ENCODE measurements at places on chromosomes 13 and 19. TPM values are rescaled to one million over a fixed set of nuclear protein-coding genes. Genes with fewer than 3 reads are reported as not detected.

DNA sequence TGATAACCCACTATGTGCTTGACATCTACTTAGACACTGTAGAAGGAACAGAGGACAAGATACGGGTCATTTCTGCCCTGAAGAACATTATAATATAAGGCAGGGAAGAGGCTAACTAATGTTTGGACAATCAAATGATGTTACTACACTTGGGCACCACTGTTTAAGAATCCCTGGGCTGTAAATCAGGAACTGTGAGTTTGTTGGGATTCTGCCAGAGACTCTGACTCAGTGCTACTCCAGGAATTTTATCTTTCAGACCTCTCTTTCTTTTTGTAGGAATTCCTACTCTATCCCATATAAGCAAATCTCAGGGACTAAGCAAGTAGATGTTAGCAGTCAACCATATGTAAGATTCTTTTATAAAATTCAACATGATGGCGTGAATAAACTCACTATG lies 3.1 kb upstream of the ZNF471 start:
- no peak for DNase-seq

GRCh38 chr13:99439850-99440604 lies 61.2 kb upstream of the TM9SF2 start:
- no peak for DNase-seq

- no peak for DNase-seq
These were observed 177.3 kb upstream of the SLC10A2 start for GRCh38 chr13:103243495-103243894.

DNA sequence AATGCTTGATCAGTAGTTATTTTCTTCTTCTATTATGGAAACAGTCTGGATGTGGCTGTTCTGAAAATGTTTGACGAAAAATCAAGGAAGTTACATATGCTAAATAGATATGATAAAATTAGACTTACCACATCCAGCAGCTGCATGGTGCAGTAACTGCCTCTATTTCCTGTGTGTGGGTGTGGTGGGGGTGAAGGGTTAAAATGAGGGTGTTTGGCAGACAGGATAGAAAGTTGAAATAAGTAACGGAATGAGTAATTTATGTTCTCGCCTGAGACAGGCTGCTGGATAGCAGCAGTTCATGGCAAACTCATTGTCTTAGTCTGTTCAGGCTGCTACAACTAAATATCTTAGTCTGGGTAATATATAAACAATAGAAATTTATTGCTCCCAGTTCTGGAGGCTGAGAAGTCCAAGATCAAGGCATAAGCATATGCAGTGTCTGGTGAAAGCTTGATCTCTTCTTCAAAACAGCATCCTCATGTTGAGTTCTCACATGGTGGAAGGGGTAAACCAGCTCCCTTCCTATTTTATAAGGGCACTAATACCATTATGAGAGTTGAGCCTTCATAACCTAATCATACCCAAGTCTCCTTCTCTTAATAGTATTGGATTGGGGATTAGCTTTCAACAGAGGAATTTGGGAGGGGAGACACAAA lies 1248.9 kb downstream of the SLITRK5 start:
- no peak for DNase-seq

GRCh38 chr13:25249001-25249543 lies 38.2 kb downstream of the MTMR6 start:
- no peak for DNase-seq

DNA sequence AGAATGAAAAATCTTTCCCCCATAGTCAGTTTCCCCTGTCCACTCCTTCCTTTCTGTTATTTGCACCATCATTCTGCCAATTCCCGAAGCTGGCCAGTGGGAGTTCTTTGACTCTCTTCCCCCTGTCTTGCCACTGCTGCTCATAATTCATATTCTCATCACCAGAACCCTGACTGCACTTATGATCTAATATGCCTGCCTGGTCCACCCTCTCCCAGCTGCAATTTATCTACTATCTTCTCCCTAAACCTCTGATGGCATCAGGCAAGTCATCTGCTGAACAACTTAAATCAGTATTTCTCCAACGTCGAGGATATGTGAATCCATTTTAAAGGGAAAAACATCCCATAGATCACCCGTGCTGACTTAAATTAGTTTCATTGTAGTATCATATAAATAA lies 458.0 kb upstream of the GPC6 start:
- no peak for DNase-seq

DNA sequence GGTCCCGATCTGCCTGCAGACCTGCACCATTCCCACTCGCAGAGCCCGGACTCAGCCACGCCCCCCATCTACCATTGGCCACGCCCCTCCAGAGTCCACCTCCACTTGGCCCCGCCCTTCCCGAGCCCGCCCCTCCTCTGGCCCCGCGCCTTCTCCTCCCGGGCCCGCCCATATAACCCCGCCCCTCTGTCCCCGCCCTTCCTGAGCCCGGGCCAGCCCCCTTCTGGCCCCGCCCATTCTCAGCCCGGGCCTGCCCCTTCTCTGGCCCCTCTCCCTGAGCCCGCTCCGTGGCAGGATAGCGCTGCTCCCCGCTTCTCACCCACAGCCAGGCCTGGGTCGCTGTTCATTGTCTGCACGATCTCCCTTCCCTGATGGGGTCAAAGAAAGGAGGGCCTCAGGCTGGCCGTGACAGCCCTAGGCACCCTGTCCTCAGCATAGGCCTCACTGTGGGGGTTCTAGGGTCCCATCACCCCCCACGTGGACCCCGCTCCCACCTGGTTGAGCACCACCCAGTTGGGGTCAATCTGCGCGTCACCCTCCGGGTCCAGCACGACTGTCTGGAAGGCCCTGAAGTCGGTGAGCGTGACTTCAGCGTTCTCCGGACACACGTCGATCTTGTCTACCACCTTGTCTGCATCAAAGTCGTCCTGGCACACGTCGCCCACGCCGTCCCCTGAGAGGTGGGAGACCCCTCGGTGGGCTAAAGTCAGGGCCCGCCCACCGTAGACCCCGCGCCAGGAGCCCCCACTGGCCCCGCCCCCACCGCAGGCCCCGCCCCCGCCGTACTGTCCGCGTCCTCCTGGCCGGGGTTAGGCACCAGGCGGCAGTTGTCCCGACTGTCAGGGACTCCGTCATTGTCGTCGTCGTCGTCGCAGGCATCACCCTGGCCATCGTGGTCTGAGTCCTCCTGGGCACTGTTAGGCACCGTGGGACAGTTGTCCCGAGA lies 5.7 kb downstream of the COMP start:
- DNase-seq: peak; percentile 86

- DNase-seq: no peak
These were observed 18.9 kb upstream of the ENOX1 start for GRCh38 chr13:43805681-43806128.

- DNase-seq: no peak
These were observed 46.0 kb downstream of the RGCC start for GRCh38 chr13:41503356-41503755.

GRCh38 chr19:30684613-30685012 lies 312.4 kb downstream of the ZNF536 start:
- DNase-seq: no peak

DNA sequence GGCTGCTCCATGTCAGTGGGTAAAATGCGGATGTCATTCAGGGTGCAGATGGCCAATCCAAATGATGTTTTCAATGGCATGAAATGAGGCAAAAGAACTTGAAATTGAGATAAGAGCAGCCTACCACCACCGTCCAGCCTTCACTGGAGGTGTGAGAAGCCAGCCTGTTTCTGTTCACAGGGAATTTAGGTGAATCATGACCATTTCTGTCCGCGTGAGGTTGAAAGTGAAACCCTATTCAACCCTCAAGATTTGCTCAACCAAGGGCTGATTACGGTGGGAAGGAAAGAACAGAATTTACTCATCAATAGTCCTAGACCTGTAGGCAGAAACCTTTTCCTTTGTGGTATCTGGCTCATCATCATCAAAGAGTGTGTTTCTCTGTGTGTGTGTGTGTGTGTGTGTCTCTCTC lies 370.7 kb downstream of the COG6 start:
- no peak for DNase-seq

- no peak for DNase-seq
These were observed 73.5 kb upstream of the IRS2 start for GRCh38 chr13:109859898-109860297.

DNA sequence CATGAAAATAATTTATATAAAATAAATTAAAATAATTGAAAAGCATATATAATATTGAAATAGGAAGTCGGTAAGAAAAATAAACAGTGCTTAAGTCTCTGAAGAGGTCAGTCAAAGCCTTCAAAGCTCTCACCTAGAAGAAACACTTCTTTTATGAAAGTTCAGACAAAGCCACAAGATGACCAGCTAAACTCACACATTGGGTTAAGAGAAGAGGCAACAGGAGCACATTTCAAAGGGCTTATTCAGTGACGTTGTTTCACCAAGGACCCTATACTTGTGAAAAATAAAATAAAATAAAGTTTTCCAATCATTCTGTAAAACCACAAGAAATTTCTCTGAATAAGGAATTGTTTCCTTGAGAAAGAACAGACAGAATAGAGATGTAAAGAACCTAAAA lies 2.5 kb upstream of the ITM2B start:
- no peak for DNase-seq

DNA sequence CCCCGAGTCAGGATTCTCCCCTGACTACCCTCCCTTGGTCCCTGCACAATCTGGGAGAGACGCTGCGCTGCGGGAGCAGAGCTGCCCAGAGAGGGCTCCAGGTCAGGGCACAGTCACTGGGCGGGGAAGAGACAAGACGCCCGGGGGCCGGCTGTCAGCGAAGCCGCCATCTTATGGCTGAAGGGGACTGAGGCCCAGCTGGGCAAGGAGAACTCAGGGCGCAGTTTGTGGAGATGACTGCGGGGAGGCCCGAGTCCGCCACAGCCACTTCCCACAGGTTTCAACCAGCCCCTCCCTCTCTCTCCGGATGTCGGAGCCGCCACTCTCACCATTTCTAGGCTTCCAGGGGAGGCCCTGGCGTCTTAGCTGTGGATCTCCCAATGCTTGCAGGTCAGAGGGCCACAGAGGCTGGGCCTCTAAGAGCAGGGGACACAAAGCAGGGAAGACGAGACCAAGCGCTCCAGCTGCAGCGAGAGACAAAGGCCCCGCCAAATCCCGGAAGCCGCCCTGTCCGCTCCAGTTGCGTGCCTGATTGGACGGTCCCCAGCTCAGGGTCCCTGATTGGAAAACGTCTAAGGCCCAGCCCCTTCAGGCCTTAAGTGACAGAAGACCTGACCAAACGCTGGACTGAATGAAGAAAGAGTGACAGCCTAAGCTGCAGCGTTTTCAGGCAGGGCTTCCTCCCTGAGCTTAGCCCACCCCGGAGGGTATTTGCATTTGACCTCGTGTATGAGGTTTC lies at the start of gene ZNF724:
Gene ZNF724, minus strand, starts transcription at position 484 of the 739 bp plus-strand sequence. Its CDS starts 152 bp downstream, at position 332.
- peak; percentile 88 for DNase-seq

Gene TDRD3
- 63.0 TPM for total RNA-seq

Gene CGB8
- not detected for total RNA-seq

Gene CRLF1
- not detected for total RNA-seq

Gene ZNF829
- 3.1 TPM for total RNA-seq

Gene RASGRP4
- total RNA-seq: 0.60 TPM

Gene TNFSF13B
- total RNA-seq: 1.5 TPM

Gene SLC1A6
- total RNA-seq: not detected

Gene PGLYRP1
- not detected for total RNA-seq

Gene CHST8
- total RNA-seq: 0.82 TPM

Gene COMP
- 0.45 TPM for total RNA-seq
